ENCODE measurements at places on chromosomes 6 and 20.

DNA sequence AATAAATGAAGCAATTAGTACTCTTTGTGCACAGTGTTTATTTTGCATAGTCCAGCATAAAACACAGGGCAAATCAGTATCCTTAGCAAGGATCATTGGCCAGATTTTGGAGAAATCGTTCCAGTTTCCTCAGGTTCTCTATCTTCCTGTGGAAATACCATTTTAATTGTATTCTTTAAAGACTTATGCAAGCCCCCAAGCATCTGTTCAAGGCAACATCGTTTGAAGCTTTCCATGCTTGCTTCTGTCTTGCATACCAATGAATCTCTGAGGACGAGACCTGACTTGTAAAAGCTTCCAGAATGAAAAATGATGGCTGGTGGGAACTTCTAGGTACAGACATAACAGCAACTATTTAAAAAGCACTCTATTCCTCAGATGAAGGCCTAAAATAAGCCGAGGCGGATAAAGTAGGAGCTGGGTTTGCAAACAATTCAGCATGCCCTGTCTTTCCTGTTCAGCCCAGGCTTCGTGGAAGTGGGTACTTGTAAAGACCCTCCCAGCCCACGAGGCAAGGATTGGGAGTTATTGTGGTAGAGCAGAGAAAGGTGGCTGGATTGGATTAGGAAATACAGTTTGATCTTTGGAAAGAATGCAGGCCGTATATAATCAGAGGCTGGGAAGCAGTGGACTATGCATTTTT, 21.6 kb downstream of the NRSN1 start:
- no peak for DNase-seq

- no peak for DNase-seq
Observed at GRCh38 chr6:158474961-158475343, 84.9 kb upstream of the TMEM181 start.

DNA sequence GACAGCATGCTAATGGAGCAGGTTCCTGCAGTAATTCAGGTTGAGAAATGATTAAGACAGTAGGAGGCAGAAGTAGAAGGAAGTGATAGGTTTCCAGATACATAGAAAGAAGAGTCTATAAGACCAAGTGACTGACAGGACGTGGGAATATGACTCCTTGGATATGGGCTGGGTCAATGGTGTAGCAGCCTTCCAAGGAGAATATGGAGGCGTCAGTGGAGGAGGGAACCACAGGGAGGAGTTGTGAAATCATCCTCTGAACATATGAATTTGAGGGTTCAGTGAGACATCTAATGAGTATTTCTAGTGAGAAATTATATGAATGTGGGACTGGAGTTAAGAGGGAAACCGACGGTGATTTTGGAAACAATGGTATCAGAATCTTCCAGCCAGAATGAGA, 43.3 kb downstream of the NUDT3 start:
- DNase-seq = no peak

DNA sequence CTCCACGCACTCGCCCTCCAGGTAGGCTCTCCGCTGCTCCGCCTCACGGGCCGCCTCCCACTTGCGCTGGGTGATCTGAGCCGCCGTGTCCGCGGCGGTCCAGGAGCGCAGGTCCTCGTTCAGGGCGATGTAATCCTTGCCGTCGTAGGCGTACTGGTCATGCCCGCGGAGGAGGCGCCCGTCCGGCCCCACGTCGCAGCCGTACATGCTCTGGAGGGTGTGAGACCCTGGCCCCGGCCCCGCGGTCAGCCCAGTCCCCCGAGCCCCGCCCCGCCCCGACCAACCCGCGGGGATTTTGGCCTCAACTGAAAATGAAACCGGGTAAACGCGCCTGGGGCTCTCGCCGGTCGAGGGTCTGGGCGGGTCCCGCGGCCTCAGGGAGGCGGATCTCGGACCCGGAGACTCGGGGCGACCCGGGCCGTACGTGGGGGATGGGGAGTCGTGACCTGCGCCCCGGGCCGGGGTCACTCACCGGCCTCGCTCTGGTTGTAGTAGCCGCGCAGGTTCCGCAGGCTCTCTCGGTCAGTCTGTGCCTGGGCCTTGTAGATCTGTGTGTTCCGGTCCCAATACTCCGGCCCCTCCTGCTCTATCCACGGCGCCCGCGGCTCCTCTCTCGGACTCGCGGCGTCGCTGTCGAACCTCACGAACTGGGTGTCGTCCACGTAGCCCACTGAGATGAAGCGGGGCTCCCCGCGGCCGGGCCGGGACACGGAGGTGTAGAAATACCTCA, 598 bp downstream of the HLA-B start:
- no peak for DNase-seq

DNA sequence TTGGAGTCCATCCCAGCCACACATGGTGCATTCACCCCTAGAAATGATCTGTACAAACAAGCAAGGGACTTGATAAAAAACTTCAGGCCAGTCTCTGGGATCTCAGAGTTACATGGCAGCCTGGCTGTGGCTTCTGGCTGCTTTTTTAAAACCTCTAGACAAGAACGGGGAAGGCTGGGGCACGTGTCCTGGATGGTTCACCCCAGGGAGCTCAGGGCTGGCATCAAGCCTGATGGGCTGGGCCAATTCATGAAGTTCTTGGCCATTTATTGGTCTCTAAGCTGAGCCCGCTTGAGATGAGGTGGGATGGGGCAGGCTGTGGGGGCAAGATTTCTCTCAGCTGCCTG, 10.4 kb upstream of the ZFAND3 start:
- DNase-seq = no peak

DNA sequence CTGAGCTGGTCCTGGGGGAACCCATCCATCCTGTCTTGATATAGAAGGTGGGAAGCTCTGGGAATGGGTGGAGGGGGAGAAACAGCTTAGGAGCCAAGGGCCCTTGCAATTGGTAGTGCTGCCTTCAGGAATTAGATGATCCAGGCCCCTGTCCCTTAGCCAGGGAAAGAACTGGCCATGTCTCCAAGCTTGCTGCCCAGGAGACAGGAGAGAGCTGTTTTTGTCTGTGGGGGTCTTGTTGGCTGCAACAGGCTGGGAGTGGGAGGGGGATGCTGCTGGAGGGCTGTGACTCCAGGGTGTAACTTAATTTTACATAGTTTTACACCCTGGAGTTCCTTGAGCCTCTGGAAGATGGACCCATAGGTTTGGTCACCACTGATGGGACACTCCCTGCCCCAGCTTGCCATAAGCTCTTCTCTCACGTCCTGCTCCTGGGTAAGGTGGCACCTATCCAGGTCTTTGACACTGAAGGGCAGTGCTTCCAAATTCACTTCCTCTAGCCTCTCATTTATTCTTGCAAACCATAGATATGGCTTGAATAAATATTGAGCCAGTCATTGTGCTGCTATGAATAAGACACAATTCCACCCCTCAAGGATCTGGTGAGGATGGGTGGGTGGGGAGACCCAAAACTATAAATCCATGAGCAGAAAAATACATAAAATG, 16.8 kb downstream of the VEGFA start:
- no peak for DNase-seq

DNA sequence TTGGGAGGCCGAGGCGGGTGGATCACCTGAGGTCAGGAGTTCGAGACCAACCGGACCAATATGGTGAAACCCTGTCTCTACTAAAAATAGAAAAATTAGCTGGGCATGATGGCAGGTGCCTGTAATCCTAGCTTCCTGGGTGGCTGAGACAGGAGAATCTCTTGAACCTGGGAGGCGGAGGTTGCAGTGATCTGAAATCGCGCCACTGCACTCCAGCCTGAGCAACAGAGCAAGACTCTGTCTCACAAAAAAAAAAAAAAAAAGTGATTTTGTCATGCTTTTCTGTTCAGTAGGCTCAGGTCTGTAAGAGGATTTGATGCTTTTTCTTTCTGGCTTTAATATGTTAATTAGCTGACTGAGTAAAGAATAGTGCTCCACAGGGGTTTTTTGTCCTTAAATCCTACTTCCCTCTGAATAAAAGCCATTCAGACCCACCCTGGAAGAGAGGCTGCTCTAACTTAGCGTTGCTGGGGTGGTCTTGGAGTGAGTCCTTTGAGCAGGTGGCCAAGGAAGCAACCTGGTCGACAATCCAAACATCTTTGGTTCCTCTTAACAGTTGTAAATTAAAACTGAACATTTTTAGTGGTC, 19.0 kb downstream of the MCM8 start:
- no peak for DNase-seq

- DNase-seq = no peak
Observed at GRCh38 chr6:33189625-33190448, 2.4 kb downstream of the COL11A2 start.

- DNase-seq = no peak
Observed at GRCh38 chr6:14383393-14384174, 266.0 kb downstream of the CD83 start.

DNA sequence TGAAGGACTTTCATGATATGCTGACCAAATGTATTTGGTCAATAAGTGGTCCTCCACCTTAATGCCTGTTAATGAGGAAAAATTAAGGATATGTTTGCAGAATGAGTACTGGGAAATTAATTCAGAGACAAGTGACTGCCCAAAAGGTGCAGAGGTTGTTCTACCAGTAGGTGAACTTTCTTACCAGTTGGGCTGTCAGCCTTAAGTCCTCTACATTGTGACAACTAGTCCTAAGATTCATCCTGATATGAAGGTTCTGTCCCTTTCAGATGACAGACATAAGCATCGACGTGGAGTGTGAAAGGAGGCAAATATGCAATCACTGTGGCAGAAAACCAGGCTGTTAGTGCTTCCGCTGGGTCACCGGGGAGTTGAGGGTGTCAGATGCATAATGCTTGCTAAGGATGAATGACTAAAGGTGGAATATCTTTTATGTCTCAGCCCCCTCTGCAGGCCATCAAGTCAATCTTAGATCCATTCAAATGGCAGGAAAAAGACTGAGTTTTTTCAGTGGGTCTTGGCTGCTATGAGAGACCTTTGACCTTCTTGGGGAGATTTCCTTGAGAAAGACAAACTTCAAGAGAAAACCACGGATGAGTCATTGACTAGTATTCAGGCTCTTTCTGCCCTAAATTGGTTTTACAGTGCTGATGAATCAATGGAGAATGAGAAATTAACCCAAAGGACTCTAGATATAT, 226.0 kb downstream of the TPBG start:
- no peak for DNase-seq

GRCh38 chr6:140486450-140487361, 1112.3 kb upstream of the CITED2 start:
- DNase-seq = no peak

DNA sequence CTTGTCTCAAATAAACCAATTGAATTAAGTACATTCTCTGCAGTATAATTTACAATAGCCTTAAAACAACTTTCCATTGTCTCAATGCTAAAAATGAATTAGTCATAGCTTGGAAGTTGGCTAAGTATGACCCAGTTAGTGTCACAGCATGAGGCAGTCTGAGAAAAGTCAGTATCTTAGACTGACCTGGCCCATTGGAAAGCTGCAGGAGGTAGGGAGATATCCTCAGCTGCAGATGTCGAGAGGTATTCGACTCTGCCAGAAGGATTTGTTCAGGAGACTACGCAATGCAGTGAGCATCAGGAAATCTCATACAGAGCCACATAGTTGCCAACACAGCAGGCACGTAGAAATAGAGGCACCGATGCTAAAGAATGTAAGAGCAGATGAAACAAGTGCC, 350.9 kb upstream of the NRSN1 start:
- DNase-seq = no peak

DNA sequence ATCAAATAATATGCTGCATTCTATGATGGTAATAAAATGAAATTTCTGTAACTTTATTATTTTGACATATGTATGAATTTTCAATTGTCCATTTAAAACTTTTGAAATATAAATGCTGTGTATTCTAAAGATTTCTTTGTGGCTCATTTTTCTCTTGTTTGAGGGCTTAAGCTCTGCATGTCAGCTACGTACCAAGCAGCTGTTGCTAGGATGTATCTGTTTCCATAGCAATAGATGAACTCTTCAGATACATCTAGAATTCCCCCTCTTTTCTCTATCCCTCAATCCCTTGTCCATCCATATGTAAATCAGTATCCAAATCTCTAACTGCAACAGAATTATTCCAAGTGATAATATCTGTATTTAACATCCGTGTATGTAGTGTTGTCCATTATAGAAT, 76.5 kb upstream of the OPRM1 start:
- no peak for DNase-seq

GRCh38 chr6:36367743-36368142, 19.7 kb downstream of the ETV7 start:
- no peak for DNase-seq

GRCh38 chr6:122431780-122432179, 32.3 kb downstream of the HSF2 start:
- no peak for DNase-seq

DNA sequence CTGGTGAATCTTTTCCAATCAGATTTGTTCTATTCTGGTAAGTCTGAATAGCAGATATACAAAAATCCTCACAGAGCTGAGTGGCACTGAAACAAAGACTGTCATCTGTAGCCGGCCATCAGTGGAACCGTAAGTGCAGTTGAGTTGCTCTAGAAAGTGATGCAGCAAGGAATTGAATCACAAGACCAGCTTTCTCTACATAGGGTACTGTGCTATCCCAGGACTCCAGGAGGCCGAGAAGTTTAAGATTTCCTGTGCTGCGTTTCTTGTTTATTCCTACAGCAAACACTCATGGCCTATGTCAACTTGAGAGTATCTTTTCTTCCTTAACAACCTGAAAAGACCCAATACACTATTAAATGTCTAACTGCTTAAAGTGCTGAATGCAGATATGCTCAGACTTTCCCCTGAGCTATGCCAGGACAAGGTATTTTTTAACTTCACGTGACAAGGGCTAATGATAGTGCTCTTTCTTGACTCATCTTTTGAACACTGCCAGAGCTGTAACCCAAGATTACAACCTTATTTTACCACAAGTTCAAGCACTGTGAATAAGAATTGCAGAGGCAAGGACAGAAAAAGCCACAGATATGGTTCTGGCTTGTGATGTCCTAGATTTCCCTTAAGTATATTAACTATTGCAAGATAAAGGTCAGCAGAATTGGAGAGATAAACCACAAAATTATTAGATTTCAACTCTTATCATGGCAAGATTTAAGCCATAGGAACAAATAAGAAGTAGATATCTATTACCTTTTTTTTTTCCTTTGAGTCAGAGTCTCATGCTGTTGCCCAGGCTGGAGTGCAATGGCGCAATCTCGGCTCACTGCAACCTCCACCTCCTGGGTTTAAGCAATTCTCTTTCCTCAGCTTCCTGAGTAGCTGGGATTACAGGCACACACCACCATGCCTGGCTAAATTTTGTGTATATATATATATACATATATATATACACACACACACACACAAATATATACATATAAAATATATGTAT, 71.6 kb downstream of the GJA1 start:
- DNase-seq = no peak

DNA sequence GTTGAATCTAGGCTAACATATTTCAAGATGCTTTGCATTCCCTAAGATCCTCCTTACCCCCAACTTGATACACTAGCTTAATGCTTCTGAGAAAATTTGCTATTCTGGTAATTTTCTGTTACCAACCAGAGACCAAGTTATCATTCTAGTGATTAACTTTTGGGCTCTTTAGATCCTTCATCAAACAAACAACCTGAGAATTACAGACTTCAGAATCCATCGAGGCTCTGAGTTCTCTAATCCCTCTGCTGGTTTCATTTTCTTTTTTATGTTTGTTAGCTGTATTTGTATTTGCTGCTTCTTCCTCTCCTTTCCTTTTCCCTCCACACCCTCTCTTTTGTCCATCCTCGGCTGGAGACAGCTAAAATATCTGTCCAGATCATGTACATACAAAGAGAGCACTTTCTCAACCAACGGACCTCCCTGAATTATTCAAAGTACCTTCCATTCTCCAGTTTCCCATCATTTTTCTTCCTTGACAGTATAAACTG, 98.7 kb upstream of the RIPOR2 start:
- no peak for DNase-seq
